ENCODE measurements at places on chromosomes 12 and 14.

DNA sequence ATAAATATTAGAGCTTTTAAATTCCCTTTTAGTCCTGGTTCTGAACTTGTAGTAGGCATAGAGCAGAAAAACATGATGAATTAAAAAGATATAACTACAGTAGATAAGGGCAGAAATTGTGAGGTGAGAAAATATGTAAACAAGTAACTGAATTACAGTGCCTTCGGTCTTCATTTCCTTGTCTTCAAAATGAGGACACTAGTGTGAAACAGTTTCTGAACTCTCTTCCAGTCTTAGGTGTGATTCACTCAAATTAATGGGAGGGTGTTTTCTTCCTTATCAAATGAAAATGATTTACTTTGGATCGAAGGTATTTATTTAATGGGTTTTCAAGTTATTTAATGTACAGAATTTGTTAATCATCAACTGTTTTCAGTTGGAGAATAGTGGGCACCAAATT, 1.5 kb downstream of the FGD4 start:
- DNase-seq = no peak

GRCh38 chr12:27463511-27464219, 17.1 kb downstream of the SMCO2 start:
- no peak for DNase-seq

GRCh38 chr12:29714966-29715365, 68.8 kb downstream of the TMTC1 start:
- no peak for DNase-seq

DNA sequence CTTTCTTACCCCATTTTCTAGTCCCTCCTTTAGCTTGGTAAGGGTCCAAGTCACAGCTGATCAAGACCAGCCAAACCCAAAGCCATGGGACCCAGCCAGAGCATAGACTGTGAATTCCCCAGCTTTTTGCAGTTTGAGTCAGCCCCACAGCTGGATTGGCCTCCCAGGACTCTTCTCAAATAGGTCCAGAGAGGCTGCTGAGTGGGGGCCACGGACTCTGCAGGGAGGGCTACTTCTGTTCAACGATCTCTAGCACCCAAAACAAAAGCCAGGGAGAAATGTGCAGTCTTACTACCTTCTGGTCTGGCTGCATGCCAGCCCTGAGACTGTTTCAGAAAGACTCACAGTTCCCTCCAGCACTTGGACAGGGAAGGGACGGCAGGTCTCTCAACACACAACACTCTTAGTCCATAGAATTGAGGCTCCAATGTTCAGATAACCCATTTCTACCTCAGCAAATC, 1.6 kb downstream of the VDR start:
- DNase-seq = no peak

DNA sequence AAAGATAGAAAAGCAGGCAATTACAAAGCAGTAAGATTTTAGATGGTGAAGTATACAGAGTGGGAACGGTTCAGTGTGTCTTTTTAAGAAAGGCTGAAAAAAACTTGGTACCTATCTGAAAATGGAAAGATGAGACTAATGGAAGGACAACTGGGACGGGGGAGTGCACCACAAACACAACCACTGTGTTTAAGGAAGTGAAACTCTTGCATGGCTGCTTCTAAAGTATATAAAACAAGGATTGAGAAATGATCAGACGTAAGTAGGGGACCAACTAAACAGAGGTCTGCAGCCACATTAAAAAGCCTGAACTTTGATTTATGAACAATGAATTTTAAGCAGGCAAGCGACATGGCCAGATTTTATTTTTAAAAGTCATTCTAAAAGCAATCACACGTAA, 328.6 kb downstream of the MDGA2 start:
- no peak for DNase-seq

DNA sequence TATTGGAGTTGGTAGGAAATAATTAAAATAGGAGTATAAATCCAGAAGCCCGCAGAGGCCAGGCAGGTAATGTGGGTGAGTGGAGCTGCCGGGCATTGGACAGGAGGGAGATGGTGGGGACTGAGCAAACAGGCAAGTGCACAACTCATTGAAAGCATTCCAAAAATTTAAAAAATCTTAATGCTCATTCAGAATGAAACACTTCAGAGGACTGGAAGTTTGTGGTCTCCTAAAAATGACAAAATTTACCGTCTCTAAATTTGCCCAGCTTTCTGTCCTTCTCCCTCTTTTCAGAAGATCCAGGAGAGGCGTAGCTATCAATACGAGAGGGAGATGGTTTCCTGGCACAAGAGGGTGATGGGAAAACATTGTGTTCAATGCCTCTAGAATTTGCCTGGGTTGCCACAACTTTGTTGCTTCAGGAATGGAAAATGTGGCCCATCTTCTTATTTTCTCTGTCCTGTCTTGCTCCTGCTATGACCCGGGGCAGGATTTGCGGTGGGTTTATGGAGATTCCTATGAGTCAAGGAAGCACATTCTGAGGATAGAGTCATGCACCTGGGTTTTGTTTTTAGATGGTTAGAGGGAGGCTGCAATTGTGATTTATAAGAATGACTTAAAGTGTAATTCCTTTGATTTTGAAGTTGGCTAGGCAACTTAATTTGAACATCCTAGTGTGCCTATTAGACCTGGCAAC, 72.2 kb downstream of the BORCS5 start:
- no peak for DNase-seq

- DNase-seq = no peak
These were observed 22.4 kb downstream of the RXYLT1 start for GRCh38 chr12:63802012-63802608.

GRCh38 chr12:20474443-20474842, 106.1 kb downstream of the PDE3A start:
- DNase-seq = no peak

GRCh38 chr12:59657266-59657665, 61.4 kb downstream of the SLC16A7 start:
- no peak for DNase-seq

DNA sequence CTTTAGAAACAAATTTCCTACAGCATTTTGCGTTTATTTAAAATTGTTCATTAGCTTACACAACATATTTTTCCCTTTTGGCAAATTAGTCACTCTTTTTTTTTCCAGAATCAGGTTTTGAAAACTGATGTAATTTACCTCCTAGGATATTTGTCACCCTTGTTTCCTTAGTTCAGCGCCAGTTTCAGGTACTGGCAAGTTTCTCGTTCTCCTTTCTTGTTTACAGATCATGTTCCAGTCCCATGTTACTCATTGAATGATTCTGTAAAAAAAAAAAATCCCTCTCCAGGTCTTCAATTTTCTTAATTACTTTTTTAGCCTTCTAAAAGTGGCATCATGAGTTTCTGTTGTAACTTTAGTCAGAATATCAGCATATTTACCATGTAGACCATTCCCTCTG, 2.7 kb downstream of the PPP4R4 start:
- no peak for DNase-seq

- no peak for DNase-seq
These were observed 341.7 kb upstream of the KITLG start for GRCh38 chr12:88921890-88922532.

DNA sequence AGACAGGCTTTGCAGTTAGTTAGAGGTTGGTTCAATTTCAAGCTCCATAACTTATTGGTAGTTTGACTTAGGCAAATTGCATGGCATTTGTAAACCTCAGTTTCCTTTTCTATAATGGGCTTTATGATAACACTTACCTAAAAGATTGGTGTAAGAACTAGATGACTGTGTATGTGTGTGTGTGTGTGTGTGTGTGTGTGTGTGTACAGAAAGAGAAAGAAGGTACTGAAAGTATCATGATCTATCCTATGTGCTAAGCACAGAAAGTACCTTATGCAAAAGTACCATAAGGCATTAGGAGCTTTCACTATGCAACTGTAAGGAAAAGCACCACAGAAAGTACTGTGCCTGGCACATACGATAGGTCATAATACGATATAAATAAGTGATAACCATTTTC, 304.3 kb upstream of the KITLG start:
- DNase-seq = no peak

DNA sequence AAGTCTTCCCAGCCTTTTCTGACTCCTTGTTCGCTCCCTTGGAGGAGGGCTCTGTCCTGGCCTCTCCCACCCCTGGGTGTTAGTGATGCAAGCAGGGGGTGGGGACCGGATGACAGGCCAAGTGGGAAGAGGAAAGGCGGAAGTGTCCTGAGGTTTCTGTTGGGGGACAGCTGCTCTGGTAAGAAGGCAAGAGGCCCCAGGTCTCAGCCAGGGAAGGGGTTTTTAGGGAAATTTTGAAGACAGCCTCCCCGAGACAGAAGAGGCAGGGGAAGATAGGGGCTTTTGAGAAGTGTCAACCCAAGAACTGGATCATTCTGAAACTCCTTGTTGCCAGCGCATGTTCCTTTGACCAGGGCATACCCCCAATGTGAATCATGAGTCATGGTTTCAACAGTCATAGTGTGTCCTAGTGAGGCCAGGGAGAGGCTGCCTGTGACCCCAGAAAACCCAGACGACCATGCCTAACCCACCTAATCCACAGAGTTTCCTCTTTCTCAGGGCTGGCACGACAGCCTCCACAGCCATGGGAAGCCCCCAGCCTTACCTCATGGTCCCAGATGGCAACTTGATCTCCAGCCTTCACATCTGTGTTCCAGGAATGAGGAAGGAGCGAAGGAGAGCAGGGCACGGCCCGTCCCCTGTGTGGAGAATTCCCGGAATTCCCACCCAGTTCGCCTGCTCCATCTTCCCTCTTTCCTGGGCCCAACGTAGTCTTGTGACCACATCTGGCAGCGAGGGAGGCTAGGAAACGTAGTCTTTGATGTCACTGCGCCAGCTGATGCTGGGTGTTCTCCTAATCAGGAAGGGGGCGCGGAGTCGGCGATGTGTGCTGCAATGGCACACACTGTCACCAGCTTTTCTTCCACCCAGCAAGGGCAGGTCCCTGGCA, 4.9 kb upstream of the GPR132 start:
- no peak for DNase-seq

DNA sequence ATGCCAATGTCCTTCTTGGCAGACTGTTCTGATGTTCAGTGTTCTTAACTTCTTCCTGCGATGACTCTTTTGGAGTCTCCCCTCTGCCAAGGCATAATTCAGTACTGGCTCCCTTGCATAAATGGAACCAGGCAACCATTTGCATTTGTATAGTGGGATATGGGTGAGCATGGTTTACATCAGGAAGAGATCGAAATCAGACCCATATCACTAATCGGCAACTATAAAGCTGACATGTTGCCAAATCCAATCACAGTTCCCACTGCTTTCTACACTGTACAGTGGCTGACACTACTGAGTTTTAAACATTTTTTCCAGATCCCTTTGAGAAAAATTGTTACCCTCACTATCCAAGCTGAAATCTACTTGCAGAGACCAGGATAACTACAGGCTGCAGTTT, 83.8 kb downstream of the KITLG start:
- no peak for DNase-seq

DNA sequence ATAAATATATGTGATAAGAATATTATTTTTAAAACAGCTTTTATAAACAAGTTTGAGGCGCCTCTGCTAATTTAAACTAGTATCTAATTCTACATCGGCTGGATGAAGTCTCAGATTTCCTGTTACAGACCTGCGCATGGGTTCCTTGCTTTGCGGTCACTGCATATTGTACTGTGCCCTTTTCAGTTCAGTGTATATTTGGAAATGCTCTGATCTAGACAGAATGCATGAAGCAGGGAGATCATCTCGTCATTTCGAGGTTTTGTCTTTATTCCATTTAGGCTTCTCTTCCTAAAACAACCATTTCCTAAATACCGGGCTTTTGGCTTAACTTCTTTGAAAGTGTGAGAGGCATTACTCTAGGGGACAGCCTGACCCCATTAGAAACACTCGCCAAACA, 25.6 kb downstream of the CRACR2A start:
- DNase-seq = no peak

GRCh38 chr14:70807898-70808415, 1.4 kb downstream of the MAP3K9 start:
- DNase-seq = no peak

GRCh38 chr12:54027442-54027786, 826 bp upstream of the HOXC6 start:
- DNase-seq = no peak

DNA sequence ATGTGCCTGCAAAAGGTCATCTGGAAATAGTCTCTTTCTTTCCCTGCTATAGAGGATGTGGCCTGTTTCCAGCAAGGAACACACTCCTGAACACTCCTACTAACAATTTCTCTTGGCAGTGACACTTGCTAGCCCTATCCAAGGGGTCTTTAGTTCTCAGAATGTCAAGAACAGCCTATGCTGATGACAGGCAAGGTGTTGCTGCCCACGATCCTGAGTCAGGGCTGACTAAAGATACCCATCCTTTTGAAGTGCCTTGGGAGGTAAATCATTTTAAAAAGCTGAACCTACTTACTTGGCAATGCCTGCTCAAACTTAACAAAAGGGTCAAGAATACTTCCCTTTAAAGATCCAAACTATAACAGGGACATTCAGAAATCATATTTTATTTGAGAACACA, 1146.4 kb downstream of the VRK1 start:
- no peak for DNase-seq

- DNase-seq = no peak
These were observed 139.7 kb downstream of the EMP1 start for GRCh38 chr12:13336216-13336615.

GRCh38 chr14:96635850-96636249, 133.7 kb downstream of the PAPOLA start:
- no peak for DNase-seq

- DNase-seq = no peak
These were observed 136.5 kb upstream of the CRY1 start for GRCh38 chr12:107229827-107230226.

DNA sequence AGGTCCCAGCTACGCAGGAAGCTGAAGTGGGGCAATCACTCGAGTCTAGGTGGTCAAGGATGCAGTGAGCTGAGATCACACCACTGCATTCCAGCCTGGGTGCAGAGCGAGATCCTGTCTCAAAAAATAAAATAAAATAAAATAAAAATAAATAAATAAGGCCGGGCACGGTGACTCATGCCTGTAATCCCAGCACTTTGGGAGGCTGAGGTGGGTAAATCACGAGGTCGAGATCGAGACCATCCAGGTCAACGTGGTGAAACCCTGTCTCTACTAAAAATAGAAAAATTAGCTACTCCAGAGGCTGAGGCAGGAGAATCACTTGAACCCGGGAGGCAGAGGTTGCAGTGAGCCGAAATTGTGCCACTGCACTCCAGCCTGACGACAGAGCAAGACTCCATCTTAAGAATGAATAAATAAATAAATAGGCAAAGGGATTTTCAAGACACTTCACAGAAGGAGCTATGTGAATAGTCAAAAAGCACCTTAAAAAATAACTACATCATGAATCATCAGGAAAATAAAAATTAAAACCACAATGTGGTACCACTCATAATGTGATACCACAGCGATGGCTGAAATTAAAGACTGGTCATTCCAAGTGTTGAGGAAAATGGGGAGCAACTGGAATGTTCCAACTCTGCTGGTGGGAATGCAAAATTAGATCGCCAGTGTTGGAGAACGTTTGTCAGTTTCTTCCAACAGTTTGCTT, 92.9 kb upstream of the TBX3 start:
- DNase-seq = no peak
